Astrocyte of the spinal cord (primary cell): ENCODE measurements at places on chromosomes 4 and X.

GRCh38 chr4:10577018-10577417, 107.5 kb downstream of the CLNK start:
- no peak for DNase-seq

GRCh38 chr4:56737666-56738065, 56.6 kb upstream of the HOPX start:
- DNase-seq, result no peak

- DNase-seq, result no peak
These were observed 7.7 kb downstream of the GEMIN8 start for GRCh38 chrX:14022019-14022418.

- DNase-seq, result peak; percentile 65
These were observed 1028.4 kb upstream of the INTU start for GRCh38 chr4:126604268-126604867.

DNA sequence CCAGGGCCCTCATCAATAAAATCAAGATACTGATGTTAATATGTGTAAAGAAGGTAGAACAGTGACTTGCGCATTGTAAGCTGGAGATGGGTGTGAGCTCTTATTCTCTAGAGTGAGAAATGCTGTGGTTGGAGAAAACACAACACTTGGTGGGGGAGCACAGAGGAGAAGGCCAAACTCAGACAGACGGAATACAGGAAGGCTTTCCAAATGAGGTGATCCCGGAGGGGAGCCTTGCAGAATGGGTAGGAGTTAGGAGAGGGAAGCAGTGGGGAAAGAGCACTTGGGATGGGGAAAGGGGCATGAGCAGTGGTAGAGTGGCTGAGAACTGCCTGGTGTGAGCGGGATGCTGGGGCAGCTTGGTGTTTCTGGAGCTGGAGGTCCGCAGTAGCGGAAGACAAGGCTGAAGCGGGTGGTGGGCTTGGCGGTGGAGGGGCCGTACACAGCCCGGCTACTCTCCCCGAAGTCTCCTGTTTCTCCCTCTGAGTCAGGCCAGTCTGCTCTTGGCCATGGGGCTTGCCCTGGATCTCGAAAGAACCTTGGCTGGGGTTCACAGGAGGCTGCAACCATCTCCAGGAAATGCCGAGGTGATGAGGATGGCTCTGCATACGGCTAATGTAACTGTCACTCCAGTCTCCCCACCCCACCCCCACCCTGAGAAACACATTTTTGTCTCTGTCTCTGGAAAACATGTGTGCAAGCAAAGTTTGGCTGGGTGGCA, 11.3 kb upstream of the PLAC1 start:
- DNase-seq, result peak; percentile 81

DNA sequence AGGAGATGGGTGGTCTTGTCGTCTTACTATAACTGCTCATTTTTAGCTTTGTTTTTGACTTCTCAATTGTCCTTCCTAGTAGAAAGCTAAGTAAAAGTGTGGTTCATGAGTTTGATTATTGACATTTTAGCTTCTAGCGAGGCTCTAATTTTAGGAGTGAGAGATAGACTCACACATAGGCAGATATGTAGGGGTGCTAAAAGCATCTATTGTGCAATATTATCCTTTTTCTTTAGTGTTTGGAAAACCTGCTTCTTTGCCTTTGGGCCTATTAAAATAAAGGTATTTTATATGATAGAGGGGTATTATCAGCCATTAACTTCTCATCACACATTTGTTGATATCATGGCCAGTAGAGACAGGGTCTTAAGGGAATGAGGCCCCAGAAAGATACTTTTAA, 195.3 kb downstream of the SPRY1 start:
- no peak for DNase-seq

- no peak for DNase-seq
These were observed 55.1 kb upstream of the BCOR start for GRCh38 chrX:40152741-40153344.

DNA sequence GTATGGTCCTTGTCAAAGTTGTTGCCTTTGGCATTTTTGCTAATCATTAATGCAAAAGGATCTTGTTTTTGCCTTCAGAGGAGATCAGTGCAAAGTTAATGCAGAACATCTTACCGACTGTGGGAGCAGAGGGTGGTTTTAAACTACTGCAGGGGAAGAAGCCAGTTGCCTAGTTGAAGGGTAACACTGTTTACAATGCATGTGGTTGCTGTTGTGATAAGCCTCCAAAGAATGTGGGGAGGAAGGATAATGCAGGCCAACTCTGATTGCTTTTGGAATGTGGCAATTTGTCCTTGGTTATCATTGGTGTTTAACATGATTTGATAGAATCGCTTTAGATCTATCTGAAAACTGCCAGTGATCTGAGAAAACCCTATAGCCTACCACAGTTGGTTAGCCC, 204.3 kb upstream of the TLL1 start:
- peak; percentile 10 for DNase-seq

DNA sequence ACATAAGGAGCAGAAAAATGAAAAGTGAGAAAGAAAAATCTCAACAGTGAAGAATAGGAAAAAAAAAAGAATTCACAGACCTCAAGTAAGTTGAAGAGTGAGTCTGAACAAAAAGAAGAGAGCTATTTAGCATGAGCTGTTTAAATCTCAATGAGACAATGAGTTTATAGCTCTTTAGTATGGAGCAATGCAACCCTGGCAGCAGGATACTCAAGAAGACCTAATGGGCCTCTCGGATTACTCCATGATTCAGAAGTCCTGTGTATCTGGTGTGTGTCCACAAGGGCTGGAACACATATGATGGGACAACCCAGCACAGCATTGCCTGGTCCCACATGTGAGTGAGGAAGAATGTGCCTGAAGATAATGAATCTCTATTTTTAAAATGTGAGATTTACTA, 563.1 kb upstream of the INTU start:
- no peak for DNase-seq

GRCh38 chrX:96430756-96431455, 253.7 kb upstream of the DIAPH2 start:
- no peak for DNase-seq

GRCh38 chr4:156970501-156971164, 966 bp downstream of the PDGFC start:
- DNase-seq, result no peak

DNA sequence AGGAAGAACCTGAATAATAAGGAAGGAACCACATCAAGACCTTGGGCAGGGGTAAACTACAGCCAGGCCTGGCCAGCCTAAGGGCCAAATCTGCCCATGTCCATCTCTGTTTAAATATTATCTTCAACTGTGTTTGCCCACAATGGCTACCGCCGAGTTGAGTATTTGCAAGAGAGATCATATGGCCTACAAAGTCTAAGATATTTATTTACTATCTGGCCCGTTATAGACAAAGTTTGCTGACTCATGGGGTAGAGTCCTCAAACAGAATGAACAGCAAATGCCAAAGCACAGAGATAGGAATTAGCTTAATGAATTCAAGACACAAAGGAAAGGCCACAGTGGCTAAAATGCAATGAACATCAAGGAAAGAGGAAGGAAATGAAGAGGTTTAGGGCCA, 44.8 kb downstream of the RPS6KA3 start:
- no peak for DNase-seq

- no peak for DNase-seq
These were observed 2.9 kb downstream of the ADRA2C start for GRCh38 chr4:3768842-3769641.

DNA sequence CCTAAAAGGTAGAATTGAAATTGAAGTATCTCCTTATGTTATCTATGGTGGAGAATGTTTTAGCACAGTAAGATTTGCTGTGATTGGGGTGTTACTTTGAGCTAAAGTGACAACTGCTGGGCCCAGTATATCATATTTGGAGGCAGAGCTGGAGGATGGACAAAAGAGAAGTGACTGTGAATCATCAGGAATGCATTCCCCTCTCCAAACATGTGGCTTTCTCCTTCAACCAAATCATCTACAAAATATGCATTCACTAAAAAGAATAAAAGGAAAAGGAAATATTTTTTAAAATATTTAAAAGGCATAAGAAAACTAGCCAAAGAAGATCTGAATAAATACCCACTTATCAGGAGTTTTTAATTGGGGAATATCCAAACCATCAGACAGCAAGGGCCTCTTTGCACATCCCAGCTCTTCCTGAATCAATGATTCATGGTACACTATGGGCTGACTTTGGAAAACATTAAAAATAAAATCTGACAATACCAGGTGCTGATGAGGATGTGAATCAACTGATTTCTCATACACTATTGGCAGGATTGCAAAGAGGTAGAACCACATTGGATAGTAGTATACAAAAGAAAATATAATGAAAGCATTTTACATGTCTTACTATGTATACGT, 671.7 kb upstream of the NR3C2 start:
- DNase-seq, result peak; percentile 82

DNA sequence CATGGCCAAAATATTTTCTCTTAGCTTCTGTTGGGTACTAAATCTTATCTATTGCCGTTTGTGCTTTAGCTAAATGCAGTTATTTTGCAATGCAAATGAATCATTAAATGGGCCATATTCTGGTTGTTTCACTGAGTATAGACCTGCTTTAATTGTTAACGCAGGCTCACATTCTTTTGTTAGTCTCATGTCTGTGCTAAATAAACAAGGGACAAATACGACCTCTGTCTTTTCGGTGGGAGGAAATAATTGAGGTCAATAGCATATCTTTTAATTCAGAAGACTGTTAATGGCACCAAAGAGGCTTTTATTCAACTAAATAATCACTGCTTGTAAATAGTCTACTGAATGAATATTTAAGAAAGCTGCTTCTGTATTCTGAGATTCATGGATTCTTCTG, 76.9 kb downstream of the DIAPH2 start:
- DNase-seq, result no peak

- DNase-seq, result no peak
These were observed 57.7 kb downstream of the HPGDS start for GRCh38 chr4:94284889-94285288.

- no peak for DNase-seq
These were observed 190.2 kb upstream of the BANK1 start for GRCh38 chr4:101600287-101600686.

DNA sequence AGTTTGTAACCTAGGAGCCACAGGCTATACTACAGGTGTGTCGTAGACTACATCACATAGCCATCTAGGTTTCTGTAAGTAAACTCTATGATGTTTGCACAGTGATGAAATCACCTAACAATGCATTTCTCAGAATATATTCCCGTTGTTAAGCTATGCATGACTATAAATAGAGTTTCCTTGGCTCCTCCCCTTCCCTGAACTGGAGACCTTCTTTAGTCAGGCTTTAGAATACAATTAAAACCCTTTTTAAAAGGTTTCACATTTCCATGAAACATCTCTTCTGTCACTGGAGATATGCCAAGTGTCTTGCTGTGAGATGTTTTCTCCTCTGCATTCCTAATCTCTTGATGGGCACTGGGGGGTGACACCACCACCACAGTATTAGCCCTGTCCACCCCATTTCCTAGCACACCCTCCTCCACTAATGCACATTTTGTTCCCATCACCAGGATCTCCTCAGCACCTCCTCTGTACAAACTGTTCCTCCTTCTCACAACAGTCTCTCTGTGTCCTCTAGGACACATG, 334.6 kb upstream of the CPEB2 start:
- peak; percentile 87 for DNase-seq

GRCh38 chrX:38271154-38271716, 50.6 kb upstream of the SRPX start:
- DNase-seq, result peak; percentile 20

GRCh38 chr4:1937550-1937949, 66.4 kb downstream of the NSD2 start:
- DNase-seq, result no peak
